ENCODE measurements at places on chromosomes 4 and X.

DNA sequence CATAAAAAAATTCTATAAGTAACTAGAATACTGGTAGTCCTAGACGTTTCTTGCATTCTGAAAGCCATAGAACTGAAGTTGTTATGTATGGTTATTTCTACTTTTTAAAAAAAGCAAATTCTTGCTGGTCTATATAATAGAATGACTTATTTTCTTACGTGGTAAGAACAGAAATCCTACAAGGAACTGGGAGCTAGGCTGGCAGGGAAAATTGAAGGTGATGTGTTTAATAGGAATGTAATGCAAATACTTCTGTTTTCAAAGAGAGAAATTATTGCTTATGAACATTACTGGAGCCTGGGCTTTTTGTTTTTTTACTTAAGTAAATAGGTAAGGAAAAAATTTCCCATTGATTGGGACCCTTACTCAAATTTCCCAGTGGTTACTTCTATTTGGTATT lies 8.9 kb downstream of the CCNA2 start:
- no peak for DNase-seq

GRCh38 chrX:18578546-18578945 lies 93.4 kb downstream of the RS1 start:
- no peak for DNase-seq

GRCh38 chrX:30892591-30892990 lies 3.5 kb upstream of the TAB3 start:
- DNase-seq = no peak

- no peak for DNase-seq
Observed at GRCh38 chr4:75715105-75715799, 9.1 kb upstream of the USO1 start.

- no peak for DNase-seq
Observed at GRCh38 chr4:10687526-10687925, 3.0 kb upstream of the CLNK start.

Data from HEK293T (cell line).